Retina (tissue), 1 donor: ENCODE measurements at places on chromosomes 12 and 14.

GRCh38 chr12:49580572-49581535 is 12.9 kb upstream of the MCRS1 start:
- peak; percentile 89 for DNase-seq

- DNase-seq = no peak
These were observed 298.5 kb downstream of the ERC1 start for GRCh38 chr12:1289371-1290155.

GRCh38 chr14:91418387-91419043 is 895 bp upstream of the CCDC88C start:
- DNase-seq = peak; percentile 93

DNA sequence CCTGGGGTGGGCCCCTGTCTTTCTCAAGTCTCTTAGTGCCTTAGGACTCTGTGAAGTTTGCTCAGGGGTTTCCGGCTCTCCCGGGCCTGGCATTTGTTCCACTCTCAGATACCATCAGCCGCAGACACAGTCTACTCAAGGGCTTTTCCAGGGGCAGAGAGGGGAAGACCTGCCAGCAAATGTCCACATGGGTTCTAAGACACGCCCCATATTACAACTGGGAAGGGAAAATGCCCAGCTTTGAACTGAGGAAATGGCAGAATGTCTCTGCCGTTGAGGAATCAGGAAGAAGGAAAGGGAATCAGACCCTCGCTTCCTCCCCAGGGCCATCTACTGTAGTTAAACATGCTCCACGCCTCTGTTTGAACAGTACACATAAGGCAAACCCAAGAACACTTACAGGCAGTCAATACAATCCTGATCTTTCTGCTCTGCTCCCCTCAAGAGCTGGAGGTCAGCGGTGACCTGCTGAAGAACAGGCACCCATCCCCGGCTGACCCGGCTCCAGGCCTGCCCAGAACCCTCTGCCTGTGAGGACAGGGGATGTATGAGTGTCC is 7.9 kb downstream of the CCDC85C start:
- no peak for DNase-seq

GRCh38 chr14:98370352-98370751 is 901.6 kb downstream of the BCL11B start:
- DNase-seq = peak; percentile 46

DNA sequence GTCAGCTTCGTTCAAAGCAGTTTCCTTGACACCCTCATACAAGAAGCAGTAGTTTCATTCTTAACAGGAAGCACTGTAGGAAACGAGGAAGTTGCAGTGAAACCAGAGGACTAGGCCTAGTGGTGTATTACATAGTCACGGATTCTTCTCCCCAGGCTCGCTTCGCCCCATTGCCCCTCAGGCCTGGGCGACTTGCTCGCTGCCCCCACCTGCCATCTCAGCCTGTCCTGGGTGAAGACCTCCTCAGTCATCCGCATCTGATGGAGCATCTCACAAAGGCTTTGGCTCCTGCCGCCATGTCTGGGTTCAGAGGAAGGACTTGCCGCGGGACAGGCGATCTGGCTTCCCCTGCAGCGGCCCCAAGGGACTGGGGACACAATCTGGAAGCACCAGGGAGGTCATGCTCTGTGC is 93.5 kb downstream of the LMNTD1 start:
- no peak for DNase-seq

DNA sequence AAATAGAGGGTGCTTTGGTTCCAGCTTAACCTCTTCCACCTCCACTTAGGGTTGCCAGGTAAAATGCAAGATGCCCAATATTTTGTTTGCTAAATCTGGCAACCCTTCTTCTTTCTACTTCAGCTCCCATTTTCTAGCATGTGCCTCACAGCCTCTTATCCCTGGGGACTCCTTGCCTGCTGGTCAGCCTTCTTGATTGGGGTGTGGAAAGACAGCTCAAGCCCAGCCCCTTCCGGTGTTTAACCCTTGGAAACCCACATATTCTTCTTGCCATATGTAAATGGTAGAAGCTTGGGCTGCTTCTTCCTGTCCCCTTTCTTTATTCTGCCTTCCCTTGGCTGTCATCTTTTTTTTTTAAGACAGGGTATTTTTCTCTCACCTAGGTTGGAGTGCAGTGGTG is 5.7 kb downstream of the SPIC start:
- DNase-seq = no peak

GRCh38 chr14:42277840-42278239 is 671.2 kb downstream of the LRFN5 start:
- no peak for DNase-seq

DNA sequence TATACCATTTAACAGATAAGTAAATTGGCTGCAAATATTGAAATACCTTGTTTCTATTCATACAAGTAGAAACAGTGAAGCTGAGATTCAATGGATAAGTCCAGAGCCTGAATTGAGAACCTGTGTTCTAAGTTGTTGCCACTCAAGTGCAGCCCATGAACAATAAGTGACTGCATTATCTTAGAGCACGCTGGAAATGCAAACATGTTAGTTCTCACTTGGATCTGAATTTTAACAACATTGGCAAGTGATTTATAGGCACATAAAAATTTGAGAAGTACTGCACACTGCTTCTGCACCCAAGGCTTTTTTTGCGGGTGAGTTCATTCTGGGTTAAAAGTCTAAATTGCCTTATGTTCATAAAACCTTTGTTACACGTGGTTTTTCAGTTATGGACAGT is 484.3 kb downstream of the NAV3 start:
- DNase-seq = no peak

- DNase-seq = no peak
These were observed 2.4 kb upstream of the MLH3 start for GRCh38 chr14:75053396-75054291.

DNA sequence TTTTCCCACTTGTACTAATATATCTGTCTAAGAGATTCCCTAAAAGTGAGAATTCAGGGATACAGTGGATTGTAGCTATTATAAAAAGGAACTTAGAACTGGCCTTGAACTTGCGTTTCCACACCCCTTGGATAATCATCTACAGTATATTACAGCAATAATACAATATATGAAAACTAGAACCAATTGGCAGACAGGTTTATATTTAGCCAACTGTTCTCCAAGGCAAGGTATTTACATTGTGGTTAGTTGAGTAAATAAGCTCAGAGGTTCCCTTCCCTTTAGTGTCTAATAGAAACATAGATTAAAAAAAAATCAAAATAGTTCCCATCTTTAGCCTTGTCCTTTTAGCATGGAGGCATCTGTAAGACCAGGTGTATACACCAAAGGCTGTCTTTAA is 42.1 kb downstream of the LIMA1 start:
- DNase-seq = no peak

GRCh38 chr14:61347826-61348443 is 26.6 kb downstream of the PRKCH start:
- no peak for DNase-seq

DNA sequence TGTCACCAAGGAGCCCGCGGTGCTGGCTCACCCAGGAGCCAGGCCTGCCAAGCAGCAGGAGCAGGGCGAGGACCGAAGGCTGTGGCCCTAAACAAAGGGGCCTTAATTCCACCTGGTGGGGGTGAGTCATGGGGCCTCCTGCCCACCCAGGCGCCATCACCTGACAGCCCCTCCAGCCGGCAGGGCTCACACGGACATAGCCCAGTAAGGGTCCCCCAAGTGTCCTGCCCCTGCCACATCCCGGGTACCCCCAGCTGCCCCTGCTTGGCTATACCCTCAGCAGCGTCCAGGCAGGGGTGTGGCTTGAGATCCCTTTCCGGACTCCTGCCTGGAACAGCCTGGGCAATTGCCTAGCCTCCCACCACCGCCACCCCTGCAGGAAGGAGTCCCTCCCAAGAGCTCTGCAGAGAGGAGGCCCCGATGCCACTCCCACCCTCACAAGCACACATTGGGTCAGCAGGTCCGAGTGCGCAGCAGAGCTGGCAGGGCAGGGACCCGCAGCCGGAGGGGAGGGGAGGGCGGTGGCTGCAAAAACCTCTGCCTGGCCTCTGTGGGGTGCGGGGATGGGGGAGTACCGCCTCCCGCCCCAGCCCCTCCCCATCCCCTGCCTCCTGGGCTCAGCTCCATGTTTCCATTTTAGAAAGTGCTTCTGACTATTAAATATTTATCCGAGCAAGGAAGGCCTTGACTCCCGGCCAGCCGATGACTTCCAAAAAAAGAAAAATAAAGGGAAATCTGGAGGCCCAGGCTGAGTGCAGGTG is 4.6 kb downstream of the AHNAK2 start:
- DNase-seq = no peak

DNA sequence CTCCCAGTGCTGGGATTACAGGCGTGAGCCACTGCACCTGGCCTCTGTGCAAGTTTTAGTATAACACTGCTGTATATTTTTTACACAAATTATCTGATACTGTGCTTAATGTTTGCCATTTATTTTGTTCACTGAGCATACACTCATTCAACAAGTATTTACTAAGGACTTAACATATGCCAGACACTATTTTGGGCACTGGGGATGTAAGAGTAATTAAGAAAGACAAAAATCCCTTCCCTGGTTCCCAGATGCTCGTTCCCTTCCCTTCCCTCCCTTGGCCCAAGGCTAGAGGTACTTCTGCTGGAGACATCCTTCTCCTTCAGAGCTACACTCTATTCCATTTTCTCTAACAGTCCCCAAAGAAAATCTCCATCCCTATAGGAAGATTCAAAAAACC is 12.5 kb downstream of the CIT start:
- DNase-seq = no peak

GRCh38 chr12:51846911-51847642 is 1.4 kb downstream of the FIGNL2 start:
- peak; percentile 86 for DNase-seq

- DNase-seq = no peak
These were observed 30.9 kb upstream of the STRN3 start for GRCh38 chr14:31057035-31057434.

DNA sequence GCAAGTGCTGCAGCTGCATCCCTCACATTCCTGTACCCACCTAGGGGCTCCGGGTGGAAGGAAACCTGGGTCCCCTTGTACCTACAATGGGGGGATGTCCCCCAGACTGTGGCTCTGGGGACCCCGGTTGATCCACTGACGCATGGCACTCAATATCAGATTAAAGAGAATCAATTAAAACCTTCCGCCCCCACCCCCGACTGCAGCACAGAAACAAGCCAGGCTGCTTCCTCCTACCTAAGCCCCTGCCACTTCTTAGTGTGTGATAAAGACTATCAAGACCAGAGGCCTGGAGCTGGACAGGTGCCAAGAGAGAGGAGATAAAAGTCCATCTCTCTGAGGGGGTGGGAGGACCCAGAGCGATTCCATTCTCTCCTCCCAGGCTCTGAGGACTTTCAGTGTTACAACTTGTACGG is 28.2 kb upstream of the RPLP0 start:
- no peak for DNase-seq

DNA sequence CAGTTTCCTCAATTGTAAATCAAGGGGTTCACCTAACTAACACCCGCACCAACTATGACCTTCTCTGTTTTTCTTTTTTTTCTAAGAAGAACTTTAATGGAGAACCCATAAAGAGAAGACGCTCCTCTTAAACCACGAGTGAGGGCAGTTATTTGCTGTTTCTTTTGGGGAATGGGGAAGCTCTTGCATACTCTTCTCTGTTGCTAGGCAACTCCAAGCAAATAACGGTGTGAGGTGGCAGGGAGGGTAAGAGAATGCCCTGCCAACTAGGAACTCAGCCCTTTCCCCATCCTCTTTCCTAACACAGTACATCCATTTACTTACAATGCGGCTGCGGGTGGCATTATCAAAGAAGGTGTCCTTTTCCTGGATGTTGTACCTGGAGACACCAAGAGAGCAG is 114.9 kb downstream of the ANO2 start:
- DNase-seq = peak; percentile 14

GRCh38 chr14:103898711-103899110 is 29.5 kb upstream of the TDRD9 start:
- no peak for DNase-seq

DNA sequence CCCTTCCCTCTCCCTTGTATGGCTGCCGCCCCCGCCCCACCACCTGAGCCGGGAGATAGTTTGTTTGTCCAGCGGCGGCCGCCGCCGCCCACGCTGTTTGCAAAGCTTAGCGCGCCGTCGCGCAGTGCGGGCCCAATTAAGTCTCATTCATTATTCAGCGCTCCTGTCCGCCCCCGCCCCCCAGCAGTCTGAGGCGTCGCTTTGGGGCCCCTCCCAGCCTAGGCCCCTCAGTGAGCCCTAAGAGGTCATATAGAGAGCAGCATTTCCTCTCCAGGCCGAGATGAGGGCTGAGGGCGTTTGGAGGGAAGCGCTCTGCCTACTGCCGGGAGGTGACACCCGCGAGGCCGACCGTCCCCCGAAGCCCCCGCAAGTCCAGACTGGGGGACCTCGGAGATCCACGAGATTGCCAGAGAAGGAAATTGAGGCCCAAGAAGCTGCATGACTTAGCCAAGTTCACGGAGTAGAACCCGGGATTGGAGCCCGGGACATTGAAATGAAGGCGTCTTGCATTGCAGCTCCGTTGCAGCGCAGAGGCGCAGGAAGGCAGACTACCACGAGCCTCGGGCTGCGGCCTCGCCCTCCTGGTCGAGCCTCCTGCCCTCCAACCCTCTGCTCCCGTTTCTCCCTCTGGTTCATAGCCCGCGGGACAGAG is at the start of gene DNAJC22:
Gene DNAJC22 (plus strand): TSS at position 230 of the 652 bp plus-strand sequence. CDS start 1,985 bp downstream, outside the sequence.
- DNase-seq = peak; percentile 82

DNA sequence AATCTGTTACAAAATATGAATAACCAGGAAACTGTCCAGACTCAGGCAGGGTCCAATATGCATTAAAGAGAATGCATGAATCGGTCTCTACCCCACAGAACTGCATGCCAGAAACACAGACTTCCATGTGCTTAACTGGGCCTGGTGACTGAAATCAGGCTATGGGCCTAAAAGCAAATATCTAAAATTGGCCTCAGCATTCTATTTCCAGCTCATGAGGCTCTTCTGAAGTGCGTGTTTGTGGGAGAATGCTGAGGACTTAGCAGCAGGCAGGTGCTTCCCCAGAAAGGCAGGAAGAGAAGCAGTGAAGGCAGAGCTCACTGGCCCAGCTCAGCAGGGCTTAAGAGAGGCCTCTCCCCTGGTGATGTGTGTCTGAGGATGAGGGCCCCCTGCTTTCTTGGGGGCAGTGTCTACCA is 48.5 kb downstream of the ADGRD1 start:
- no peak for DNase-seq

DNA sequence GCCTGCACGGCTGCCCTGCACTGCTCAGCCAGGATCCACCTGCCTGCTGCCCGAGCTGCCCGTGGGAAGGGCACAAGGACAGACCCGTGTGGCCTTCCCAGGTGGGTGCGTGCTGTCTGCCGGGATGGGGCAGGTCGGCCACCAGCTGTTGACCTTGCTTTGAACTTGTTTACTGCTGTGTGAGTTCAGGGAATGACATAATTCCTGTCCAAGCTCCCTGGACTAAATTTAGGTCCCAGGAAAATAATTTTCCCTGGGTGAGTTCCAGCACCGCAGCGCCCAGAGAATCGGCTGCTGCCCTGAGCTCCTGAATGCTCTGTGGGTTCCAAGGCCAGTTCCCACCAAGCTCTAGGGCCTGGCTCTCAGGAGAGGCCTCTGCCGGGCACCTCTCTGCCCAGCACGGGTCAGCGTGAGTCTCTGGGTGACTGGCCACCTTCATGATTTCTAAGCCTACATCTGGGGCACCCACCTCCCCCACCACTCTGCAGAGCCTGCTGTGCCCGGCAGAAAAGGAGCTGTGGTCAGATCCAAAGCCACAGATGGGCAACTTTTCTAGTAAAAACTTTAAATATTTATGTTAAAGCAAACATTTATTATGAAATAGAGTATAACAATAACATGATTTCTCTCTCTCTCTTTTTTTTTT is 27.2 kb upstream of the MLXIP start:
- DNase-seq = no peak

GRCh38 chr12:131092901-131093603 is 139.3 kb downstream of the ADGRD1 start:
- DNase-seq = no peak

- DNase-seq = no peak
These were observed 194.9 kb downstream of the DUSP6 start for GRCh38 chr12:89157413-89157812.
